ENCODE measurements at places on chromosomes 7 and 10.

DNA sequence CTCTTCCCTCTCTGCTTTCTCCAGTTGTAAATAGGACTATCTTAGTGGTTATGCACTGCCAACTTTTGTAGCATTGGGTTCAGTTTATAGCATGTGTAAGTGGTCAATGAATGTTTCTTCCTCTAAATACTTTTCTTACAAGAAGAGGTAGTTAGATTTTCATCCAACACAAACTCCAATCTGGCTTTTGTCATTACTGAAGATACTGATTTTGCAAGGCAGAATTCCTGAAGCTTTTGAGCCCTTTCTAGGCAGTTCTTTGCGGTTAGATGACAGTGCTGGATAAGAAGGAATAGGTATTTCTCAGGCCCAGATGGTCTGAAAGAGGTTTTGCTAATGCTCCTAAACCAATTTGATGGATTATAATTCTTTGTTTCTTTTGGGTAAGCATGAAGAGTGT, 60.5 kb downstream of the BICC1 start:
- no peak for DNase-seq

GRCh38 chr10:131668903-131669302, 231.9 kb upstream of the PPP2R2D start:
- DNase-seq, result no peak

DNA sequence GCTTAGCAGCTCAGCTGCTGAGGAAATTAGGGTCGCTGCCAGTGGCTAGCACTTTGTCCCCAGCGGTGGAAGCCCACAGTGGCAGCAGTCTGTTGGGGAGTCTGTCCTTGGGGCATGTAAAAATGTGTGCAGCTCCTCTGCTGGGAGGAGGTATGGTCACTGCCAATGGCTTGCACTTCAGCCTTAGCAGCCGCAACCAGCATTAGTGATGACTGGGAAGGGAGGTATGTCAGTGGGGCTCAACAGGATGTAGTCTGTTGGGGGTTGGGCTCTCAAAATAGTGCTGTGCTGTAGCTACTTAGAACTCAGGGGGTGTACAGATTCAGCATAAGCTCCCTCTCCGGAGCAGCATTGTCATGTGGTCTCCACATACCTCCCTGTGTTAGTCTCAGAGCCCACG, 189.9 kb downstream of the ZEB1 start:
- DNase-seq, result no peak

- DNase-seq, result no peak
Observed at GRCh38 chr10:89171996-89172395, 35.1 kb downstream of the CH25H start.

- no peak for DNase-seq
Observed at GRCh38 chr7:82760074-82760473, 316.5 kb upstream of the CACNA2D1 start.
